ENCODE measurements at places on chromosomes 13 and 19.

GRCh38 chr19:799076-799881 lies 2.0 kb downstream of the PTBP1 start:
- DNase-seq, result no peak

- no peak for DNase-seq
Observed at GRCh38 chr13:111790621-111791020, 276.3 kb upstream of the SOX1 start.

DNA sequence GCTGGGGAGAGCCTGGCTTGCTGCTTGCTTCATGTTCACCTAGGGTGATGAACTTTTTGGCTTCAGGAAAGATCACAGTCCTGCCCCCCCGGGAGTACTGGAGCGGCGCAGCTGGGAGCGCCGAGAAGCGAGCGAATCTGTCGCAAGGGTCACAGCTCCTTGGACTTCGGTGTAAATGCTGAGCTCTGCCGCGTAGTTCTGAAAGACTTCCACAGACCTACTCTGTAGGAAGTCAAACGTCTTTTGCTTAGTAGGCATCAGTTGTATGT lies 2.7 kb downstream of the ING1 start:
- no peak for DNase-seq

- no peak for DNase-seq
Observed at GRCh38 chr19:2488942-2489731, 13.2 kb downstream of the GADD45B start.

DNA sequence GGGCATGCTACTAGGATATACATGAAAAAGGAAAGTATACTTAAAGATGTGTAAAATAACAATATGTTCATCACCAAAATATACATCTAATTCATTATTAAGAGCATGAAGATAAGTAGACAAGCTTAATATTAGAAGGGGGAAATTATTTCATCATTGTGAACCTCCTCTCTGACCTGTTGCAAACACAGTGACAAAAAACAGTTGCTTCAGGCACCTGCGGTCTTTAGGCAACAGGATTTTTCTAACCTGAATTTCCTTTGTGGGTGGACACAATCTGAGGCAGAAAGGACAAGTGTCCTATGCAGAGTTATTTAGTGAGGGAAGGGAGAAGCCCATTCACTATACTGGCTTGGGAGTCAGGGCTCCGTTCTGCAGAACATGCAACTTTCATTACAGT lies 6.3 kb downstream of the FREM2 start:
- DNase-seq, result no peak

GRCh38 chr19:38878575-38879399 lies 712 bp upstream of the RINL start:
- no peak for DNase-seq

DNA sequence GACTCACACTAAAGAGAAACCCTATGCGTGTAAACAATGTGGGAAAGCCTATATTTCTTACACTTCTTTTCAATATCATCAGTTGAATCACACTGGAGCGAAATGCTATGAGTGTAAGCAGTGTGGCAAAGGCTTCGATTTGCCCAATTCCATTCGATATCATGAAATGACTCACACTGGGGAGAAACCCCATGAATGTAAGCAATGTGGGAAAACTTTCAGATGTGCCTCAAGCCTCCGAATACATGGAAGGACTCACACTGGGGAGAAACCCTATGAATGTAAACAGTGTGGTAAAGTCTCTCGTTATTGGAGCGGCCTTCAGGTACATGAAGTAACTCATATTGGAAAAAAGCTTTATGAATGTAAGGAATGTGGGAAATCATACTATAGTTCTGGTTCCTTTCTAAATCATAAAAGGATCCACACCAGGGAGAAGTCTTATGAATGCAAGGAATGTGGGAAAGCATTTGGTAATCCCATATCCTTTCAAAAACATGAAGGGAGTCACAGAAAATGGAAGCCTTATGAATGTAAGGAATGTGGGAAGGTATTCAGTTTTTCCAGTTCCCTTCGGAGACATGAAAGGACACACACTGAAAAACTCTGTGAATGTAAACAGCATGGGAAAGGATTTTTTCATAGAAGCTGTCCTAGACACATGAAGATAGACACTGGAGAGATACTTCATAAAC lies 28.1 kb downstream of the ZNF20 start:
- no peak for DNase-seq

- DNase-seq, result peak; percentile 71
Observed at GRCh38 chr19:18419195-18419698, at the start of gene SSBP4. SSBP4 (plus strand) TSS chr19:18419398; CDS start chr19:18419649, 251 bp downstream.

- no peak for DNase-seq
Observed at GRCh38 chr13:96314974-96315373, 225.1 kb downstream of the HS6ST3 start.

- DNase-seq, result no peak
Observed at GRCh38 chr13:53142306-53142705, 113.7 kb downstream of the OLFM4 start.

GRCh38 chr13:27016875-27017274 lies 154.7 kb downstream of the USP12 start:
- no peak for DNase-seq

DNA sequence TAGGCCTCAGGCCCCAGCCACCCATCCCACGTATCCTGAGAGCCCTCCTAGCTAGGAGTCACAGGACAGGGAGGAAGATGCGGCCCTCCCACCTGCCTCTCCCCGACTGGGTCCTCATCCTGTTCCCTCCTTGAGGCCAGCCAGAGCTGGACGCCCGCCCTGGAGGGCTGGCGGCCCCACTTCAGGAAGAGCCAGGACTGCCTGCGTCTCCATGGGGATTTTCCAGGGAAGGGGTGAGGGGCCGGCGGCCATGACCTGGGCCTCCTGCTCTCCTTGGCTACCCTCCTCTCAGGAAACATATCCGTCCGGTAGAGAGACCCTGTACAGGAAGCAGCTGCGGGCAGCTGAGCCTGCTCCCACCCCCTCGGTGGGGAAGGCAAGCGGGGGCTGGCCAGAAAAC lies 11.3 kb upstream of the PRKD2 start:
- DNase-seq, result no peak

GRCh38 chr13:106799781-106800335 lies 231.9 kb upstream of the ARGLU1 start:
- no peak for DNase-seq

DNA sequence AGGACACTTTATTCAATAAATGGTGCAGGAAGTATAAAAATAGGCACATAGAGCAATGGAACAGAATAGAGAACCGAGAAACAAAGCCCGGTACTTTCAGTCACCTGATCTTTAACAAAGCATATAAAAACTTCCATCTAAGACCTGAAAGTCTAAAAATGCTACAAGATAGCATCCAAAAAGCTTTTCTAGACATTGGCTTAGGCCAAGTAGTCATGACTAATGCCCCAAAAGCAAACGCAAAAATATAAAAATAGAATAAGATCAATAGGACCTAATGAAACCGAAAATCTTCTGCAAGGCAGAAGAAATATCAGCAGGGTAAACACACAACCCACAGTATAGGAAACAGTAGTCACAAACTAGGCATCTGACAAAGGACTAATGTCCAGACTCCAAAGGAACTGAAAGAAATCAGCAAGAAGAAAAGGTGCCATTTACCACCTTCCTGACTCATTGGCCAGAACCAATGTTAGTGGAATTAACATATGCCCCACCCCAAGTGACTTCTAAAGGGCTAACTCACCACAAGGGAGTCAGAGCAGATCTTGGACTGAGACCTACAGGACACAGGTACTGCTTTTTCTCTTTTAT lies 40.8 kb upstream of the CEACAM21 start:
- no peak for DNase-seq

- DNase-seq, result no peak
Observed at GRCh38 chr19:15923702-15924101, 10.6 kb downstream of the CYP4F11 start.

- no peak for DNase-seq
Observed at GRCh38 chr13:106299621-106300020, 235.8 kb downstream of the EFNB2 start.

DNA sequence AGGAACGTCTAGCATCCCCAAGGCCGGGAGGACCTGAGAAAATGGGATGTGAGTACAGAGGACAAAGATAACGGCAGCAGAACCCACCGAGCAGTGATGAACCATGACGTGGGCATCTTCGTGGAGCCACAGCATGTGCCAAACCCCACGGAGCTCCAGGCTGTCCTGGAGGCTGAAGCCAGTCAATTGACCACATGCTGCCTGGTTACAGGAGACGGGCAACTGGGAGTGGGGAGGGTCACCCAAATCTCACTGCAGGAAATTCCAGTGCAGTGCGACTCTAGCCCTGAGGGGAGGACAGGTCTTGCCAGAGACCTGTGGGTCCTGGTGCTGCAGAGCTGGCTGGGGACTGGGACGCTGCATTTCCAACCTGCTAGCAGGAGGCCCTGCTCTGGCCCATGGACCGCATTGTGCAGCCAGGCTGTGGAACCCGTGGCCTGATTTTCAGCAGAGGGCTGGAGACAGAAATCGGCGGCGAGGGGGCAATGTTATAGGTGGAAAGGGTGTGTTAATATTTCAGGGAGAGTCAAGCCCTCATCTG lies 3.2 kb upstream of the GRTP1 start:
- no peak for DNase-seq

DNA sequence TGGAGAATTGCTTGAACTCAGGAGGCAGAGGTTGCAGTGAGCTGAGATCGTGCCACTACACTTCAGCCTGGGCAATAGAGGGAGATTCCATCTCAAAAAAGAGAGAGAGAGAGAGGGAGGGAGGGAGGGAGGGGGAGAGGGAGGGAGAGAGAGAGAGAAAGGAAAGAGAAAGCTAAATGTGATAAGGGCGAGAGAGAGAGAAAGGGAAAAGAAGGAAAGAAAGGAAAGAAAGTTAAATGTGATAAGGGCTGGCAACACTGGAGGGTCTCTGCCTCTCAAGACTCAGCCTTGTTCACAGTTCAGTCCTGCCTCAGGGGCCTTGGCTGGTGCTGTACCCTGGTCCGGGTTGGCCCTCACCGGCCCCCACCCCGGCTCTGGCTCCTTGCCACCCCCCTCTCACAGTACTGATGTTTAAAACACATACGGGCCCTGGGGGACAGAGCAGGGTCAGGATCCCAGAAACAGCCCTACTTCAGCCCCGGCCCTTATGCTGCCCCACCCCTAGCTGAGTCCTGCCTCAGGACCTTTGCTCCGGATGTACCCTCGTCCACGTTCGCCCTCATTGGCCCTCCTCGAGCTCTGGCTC lies 3.5 kb downstream of the MAP1S start:
- DNase-seq, result no peak

- DNase-seq, result no peak
Observed at GRCh38 chr19:16544473-16545231, 2.4 kb upstream of the CHERP start.

GRCh38 chr13:50994651-50995050 lies 85.1 kb downstream of the RNASEH2B start:
- no peak for DNase-seq

DNA sequence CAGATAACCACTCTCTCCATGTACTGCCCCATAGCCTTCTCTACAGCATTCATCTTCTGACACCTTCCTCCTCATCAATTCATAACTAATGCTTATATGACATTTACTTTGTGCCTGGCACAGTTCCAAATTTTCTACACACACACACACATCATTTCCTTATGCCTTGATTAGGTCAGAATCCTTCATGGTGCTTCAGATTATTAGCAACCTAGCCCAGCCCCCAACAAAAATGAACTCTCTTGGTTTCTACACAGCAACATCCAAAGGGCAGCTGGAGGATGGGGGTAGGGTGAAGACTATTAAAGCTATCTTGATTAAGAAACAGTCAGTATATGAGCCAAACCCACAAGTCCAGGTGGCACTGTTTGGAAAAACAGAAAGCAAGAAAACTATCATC lies 3.7 kb downstream of the RUBCNL start:
- no peak for DNase-seq

DNA sequence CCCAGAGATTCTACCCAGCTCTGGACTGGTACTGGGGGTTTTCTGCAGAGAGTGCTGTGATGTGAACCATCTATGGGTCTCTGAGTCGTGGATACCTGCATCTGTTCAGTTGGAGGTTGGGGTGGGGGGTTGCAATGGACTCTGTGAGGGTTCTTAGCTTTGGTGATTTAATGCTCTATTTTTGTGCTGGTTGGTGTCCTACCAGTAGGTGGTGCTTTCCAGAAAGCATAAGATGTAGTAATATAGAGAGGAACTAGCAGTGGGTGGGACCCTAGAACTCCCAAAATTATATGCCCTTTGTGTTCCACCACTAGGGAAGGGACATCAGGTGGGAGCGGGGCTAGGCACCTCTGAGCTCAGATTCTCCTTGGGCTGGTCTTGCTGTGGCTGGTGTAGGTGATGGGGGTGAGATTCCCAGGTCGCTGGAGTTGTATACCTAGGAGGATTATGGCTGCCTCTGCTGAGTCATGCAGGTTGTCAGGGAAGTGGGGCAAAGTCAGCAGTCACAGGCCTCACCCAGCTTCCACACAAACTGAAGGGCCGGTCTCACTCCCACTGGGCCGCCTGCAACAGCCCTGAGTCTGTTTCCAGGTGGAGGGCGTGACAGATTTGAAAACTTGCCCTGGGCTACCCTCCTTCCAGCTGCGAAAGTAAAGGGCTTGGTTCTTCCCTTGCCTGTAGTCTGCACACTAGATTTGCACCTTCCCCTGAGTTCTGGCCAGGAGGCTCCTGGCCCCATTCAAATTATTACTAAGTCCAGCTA lies 573.0 kb upstream of the SLITRK1 start:
- no peak for DNase-seq

- no peak for DNase-seq
Observed at GRCh38 chr19:54525636-54526035, 23.0 kb downstream of the LAIR2 start.

- DNase-seq, result no peak
Observed at GRCh38 chr19:19257137-19257536, 16.0 kb downstream of the TM6SF2 start.

DNA sequence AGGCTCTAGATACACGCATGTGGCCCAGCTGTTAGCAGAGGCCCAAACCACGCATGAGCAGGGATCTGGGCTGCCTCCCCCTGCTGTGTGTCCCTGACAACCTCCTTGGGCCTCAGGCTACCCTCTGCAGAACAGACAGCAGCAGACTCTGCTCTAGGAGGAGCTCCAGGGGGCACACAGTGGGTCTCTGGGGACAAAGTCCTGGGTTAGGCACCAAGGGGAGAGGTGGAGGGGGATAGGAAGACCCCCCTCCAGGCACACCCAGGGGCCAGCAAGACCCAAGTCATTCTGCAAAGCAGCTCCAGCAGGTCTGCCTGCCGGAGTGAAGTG lies 8.0 kb downstream of the TINCR start:
- DNase-seq, result no peak

DNA sequence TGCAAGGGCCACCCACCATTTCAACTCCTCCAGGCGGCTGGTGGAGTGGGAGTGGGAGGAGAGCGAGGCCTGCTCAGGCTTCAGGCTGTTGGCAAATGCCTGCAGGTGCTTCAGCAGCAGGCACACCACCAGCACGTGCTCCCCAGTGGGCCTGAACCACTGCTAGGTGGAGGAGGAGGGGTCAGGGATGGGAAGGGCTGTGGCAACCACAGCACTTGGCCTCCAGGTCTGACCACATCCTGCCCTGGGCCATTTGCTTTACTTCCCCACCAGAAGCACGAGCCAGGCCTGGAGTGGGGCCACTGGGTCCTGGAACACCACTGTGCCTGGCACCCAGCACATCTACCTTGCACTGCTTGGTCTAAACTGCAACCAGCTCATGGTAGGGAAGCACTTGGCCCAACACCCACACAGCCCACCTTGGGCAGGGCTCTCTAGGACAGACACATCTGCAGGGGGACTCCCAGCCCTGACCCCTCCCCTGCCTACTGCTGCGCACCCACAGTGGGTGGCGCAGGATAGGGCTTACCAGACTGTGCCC lies 26.2 kb downstream of the TUBA3C start:
- no peak for DNase-seq

Measured in activated naive CD4-positive, alpha-beta T cell treated with anti-CD3 and anti-CD28 coated beads, Interleukin-2, amount 50 U/mL, for 16 hours (primary cell).